ENCODE measurements at places on chromosomes 5 and 9.

- no peak for DNase-seq
Measured at GRCh38 chr9:128383007-128383753, 12.0 kb downstream of the URM1 start.

- no peak for DNase-seq
Measured at GRCh38 chr5:97888439-97888838, 705.4 kb upstream of the RIOK2 start.

DNA sequence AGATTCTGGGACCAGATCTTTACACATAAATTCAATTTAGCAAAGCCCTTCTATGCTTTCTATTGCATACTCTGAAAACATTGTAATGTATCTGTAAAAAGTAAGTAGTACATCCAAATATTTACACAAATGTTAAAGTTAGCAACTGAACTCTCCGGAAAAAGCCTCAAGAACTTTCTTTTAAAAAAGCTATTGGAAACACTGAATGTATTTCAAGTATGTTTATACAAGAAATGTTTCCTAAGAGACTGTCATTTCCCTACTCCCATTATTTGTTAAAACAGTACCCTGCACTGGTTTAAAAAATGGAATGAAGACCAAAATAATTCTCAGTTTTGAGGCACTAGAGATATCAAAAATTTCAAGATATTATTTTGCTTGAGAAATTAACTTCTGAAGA is 44.8 kb upstream of the TRIM36 start:
- DNase-seq, result no peak

DNA sequence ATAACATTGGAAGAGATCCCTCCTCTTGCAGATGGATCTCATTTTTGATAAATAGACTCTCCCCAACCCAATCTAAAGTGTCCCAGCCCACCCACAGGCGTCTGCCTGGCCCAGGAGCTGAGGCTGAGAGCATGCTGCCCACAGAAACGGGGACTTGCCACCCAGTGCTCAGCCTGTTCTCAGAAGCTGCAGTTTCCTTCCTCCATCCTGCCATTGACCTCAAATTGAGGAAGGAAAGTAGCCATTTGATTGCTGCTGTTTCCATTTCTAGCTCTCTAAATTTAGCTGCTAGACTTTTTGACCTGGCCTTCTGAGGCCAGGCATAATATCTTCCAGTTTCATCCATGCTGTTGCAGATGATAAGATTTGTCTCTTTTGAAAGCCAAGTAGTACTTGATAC is 31.1 kb upstream of the FRMD3 start:
- DNase-seq, result no peak

DNA sequence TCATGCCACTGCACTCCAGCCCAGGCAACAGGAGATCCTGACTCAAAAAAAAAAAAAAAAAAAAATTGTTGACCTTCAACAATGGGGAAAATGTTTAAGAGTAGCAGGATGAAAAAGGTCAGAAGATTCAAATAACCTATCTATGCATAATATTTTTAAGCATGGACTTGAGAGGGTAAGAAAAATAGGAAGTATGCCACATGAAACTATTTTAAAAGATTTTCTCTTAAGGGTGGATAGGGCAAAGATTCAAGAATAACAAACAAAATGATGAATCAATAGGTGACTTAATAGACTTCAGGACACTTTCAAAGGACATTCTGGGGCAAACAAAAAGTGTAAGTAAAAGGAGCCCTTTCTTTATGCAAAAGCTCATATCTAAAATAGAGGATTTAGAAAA is 3.2 kb downstream of the TEX48 start:
- no peak for DNase-seq

- DNase-seq, result no peak
Measured at GRCh38 chr5:87885758-87886157, 382.9 kb downstream of the TMEM161B start.

DNA sequence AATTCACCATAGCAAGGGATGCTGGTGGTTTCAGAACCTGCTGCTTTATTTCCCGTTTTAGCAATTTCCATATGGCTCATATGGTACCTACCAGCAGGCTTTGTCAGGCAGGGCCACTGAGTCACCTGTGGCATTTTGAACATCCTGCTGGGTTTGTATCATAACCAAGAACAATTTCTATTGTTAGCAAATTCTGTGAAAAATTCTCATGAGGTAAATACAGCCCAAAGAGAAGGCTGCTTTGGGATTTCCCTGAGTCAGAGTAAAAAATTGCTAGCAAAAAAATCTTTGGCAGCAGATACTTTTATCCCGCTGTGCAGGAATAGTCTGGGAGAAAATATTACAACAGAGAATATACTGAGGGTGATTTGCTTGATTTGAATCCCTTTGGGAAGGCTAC is 52.7 kb downstream of the PRR16 start:
- no peak for DNase-seq

DNA sequence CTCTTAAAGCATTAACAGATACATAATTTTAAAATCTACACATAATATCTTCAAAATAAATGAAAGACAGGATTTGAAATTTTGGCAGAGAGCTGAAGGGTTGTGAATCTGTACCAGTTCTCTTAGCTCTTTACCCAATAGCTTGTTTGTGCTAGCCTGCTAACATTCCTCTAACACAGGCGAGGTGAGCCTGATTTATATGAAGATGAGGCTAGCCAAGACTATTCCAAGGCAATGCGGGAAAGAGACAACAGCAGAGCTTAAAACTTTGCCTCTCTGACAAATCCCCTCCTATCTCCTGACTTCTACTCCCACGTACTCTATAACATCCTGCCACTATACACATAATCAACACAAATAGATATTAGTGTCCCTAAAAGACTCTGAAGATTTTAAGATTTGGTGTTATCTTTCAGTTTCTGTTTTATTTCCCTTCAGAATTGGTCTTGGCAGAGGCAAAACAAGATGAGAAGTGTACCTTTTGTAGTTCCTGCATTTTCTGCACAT is 745.6 kb upstream of the ZNF608 start:
- DNase-seq, result no peak

DNA sequence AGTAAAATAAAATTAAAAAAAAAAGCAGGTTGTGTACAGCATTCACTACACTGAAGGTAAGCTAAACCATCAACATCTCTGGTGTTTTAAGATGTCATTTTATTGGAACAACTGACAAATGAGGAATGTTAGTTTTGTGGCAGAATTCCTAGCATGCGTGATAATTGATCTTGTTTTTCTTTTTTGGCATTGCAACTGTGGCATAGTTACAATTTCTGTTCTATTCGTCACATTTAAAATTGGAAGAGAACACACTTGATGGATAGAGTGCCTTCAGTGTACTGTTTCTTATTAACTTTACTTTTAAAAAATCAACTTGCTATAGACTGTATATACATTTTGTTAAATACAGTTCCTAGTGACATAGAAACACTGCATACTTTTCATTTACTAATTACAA is 43.6 kb upstream of the TNFSF15 start:
- no peak for DNase-seq

DNA sequence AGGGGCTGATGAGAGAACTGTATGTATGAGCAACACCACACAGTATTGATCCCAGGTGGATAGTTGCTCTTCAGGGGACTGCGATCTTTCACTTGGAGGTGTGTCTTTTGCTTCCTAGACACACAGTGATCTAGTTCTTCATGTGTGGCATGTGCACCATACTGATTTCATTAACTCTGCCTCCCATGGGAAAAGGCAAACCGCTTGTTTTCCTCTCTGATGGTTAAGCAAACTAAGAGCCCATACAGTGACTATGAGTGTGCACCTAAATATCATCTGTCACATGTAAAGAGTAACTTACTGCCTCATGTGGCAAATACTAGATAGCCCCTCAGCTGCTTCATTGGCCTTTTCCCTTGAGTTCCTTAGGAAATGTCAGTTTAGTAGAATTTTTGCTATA is 147.3 kb downstream of the TLE4 start:
- no peak for DNase-seq
